CD4-positive, alpha-beta T cell treated with Interleukin-6 at 100 ng/mL for 8 hours (primary cell): ENCODE measurements at places on chromosomes 3 and 15.

- no peak for DNase-seq
Measured at GRCh38 chr3:81214631-81215030, 546.8 kb downstream of the GBE1 start.

DNA sequence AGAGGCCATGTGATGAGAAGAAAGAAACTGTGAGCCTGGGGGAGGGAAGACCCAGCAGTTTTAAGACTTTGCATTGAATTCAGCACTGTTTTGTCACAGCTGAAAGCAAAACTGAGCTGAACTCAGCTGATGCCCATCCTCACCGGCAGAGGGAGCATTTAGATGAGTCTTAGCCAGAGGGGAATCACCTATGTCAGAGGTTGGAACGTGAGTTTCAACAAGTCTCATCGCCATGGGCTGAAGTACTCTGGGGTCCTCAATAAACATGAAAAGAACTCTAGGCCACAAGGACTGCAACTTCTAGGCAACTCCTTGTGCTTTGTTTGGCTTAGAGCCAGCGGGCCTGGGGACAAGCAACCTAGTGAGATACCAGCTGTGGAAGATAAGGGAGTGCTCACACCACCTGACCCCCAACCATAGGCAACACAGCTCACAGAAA, 324.5 kb downstream of the TBL1XR1 start:
- DNase-seq = peak; percentile 51

GRCh38 chr15:88636654-88637053, 2.2 kb upstream of the ISG20 start:
- no peak for DNase-seq

DNA sequence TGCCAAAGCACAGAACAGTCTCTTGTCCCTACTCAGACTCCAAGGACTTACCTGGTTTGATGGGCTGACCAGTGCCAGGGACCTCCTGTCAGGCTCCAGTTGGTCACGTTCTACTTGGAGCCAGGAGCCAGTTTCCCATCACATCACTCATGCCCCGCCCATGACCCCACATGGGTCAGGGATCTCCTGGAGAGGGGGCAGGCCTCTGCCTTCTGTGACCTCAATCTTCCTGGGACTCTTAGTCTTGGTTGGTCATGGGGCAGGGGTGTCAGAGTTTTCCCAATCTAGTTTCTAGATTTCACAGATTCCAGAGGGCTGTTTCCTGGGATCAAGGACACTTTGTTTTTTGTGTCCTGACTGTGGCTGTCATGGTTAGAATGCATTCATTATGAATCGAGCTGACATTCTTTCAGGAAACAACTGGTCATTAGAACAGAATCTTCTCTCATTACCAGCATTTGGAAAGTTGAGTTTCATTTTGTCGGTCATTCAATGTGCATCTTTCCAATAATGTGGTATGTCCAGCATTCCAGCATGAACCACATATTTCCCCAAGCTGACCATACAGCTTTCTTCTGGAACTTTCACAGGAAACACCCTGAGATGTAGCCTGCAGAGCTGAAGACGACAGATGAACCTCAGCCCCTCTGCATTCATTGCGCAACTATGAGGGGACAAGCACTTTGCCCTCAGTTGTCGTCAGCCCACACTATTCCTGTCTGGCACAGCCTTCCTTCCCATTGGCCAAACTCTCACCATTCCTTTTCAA, 19.8 kb downstream of the CYP19A1 start:
- DNase-seq = no peak

GRCh38 chr3:153099131-153099530, 62.9 kb upstream of the RAP2B start:
- DNase-seq = no peak

DNA sequence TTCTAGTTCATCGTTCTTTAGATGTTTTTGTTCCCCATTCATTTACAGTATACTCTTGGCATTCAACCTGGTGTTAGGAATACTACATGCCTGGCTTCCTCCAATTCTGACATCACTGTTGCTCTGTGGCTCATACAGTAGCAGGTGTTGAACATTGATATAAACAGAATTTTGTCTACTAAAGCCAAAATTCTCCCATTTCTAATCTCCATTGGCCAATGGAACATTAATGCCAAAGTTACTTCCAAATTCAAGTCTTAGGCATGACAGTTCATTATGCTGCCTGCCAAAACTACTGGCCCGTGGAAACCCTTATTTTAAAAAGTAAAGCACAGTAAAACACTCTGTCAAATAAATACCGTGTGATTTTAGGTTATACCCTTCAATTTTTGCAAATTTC, 368.0 kb downstream of the NAALADL2 start:
- no peak for DNase-seq

DNA sequence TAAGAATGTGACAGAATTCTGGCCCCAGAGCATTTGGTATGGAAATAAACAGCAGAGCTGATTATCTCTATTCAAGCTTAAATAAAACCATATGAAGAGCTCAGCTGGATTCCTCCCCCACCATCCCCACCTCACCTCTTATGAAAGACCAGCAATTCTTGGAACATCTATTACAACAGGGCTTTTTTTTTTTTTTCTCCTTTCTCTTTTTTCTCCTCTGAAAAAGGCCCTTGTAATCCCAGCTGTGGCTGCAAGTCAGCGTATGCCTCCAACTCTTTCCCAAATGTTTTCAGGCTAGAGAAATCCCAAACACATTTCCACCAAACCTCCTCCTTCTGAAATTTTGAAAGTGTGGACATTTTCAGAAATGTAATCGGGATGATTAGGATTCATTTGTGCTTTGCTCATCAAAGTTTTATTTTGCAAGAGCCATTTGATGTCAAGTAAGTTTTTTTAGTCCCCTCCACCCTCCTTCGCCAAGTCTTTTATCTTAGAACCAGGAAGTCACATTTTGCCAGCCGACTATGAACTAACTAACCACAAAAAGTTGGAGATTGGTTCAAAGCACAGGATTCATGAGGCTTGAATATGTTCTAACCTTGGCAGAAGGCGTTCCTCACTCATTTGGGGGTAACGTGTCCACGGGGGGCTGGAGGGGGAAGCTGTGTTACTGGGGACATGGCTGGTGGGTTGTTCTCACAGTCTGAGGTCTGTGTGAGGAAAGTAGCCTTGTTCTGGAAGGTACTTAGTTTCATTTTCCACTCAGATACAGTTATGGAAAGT, 142.0 kb upstream of the PDZRN3 start:
- no peak for DNase-seq
